ENCODE measurements at places on chromosomes 1 and 21.

- DNase-seq = peak; percentile 74
These were observed 48.4 kb upstream of the CD34 start for GRCh38 chr1:207959141-207959825.

GRCh38 chr1:224353975-224354925 lies 2.4 kb upstream of the CNIH4 start:
- no peak for DNase-seq

DNA sequence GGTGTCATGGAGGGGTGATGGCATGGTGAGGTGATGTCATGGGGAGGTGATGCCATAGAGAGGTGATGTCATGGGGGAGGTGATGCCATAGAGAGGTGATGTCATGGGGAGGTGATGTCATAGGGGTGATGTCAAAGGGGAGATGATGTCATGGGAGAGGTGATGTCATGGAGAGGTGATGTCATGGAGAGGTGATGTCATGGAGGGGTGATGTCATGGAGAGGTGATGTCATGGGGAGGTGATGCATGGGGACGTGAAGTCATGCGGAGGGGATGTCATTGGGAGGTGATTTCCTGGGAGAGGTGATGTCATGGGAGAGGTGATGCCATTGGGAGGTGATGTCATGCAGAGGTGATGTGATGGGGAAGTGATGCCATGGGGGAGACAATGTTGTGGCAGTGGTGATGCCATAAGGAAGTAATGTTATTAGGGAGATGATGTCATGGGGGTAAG lies 92.1 kb upstream of the C1orf174 start:
- DNase-seq = no peak

DNA sequence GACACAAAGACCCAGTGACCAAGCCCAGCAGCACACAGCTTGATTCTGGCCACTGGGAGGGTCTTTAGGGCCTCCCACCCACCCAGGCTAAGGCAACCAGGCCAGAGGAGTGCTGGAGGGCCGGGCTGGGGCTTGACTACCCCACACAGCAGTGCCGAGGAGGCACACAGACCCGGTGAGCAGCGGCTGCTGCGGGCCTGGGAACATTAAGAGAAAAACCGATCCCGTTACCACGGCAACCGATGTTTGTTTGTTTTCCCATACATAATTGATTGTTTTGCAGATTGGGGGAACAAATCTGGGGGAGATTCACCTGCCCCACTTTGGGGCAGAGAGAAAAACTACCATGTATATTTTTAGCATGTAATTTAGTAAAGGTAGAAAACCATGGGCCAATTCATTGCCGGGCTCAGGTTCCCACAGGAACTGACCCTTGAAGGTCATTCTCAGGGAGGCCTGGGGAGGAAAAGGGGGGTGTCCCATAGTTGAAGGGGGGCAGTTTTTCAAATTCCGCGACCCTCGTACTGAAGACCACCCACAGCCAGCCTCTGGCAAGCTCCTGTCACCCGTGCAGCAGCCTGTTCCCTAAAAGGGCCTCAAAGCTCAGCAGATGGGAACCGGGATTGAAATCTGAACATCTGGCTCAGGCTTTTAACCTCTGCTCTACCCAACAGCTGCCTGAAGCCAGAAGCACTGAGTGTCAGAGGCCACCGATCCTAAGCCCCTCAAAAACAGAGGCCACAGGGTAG lies 35.3 kb downstream of the CHD5 start:
- no peak for DNase-seq

- no peak for DNase-seq
These were observed 23.2 kb downstream of the ERRFI1 start for GRCh38 chr1:8002921-8003320.

DNA sequence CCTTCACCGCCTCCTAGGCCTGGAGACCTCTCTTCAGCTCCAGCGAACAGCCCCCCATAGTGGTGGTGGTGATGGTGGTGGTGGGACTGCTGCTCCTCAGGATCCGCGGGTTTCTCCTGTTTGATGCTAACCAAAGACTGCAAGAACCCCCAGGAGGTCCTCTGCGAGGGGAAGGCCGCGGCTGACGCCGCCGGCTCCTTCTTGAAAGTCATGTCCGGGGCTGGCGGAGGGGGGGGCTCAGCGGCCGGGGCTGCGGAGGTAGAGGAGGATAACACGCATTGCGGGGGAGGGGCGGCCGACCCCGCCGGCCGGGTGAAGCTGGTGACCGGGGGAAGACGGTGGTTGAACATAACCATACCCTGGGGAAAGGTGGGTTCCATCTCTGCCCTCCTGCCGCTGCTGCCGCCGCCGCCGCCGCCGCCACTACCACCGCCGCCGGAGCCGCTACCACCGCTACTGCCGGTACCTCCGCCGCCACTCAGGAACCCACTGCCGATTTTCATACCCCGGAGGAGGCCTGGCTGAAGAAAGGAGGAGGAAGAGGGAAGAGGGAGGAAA lies 554 bp downstream of the ZNF281 start:
- DNase-seq = peak; percentile 30

- no peak for DNase-seq
These were observed 153.9 kb downstream of the CASZ1 start for GRCh38 chr1:10642403-10643080.

All from fibroblast of the aortic adventitia (primary cell).